ENCODE measurements at places on chromosomes 5 and 9.

DNA sequence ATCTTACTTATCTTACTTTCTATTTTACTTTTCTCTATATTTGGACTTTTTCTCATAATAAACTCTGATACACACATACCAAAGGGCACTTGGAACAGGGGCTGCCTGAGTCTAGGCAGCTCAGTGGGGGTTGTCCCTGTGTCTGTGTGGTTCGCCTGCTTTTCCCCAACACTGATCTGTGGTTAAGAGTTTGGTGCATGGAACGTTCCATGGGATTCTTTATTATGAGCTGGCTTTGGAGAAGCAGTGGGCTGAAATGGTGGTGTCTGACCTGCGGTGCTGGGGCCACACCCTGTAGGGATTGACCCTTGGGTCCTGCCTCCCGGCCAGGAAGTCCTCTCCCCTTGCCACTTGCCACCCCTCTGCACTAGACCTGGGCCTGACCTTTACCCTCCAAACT, 47.4 kb downstream of the ANKRD33B start:
- DNase-seq = no peak

- no peak for DNase-seq
These were observed 1087.9 kb upstream of the NUDT12 start for GRCh38 chr5:104650313-104651055.

DNA sequence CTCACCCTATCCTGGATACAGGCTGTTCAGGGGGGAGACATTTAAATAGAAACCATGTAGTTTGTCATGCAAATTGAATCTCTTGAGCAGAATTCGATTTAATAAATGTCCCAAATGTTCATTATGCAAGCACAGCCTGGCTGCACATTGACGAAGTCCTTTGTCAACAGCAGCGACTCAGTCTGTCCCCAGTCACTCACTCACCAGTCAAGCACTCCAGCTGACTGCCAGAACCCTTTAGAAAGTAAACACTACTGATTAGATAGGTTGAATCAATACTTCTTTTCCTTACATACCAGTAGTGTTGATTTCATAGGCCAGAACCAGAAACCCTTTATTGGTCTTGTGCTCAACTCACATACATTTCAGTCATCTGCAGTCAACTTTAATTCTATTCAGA, 27.5 kb downstream of the CDH6 start:
- no peak for DNase-seq

DNA sequence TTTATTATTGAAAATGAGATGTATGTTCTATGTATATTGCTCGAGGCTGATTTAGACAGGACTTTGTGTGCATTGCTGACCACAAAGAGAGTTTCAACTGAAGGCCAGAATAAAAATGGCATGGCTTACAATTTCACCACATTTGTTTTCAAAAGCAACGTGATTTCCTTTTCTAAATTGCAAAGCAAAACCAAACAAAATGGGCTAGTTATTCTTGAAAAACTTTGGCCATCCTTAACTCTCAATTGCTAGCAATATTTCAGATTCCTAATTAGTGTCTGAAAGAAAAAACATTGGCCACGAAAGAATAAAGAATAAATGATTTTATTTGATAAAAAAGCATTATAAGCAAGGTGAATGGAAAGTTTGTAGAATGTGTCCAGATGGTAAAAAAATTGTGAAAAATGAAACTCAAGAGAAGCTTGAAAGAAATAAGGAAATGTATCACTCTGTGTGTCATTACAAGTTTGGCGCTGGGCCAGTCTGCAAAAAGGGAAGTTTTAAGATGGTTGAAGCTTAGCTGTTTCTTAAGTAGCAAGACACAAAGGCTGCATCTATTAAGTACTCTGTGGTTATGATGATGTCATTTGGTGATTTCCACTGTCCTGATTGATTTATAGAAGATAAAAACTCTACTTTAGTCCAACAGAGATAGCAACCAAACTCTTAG, 89.2 kb upstream of the PRLR start:
- no peak for DNase-seq

DNA sequence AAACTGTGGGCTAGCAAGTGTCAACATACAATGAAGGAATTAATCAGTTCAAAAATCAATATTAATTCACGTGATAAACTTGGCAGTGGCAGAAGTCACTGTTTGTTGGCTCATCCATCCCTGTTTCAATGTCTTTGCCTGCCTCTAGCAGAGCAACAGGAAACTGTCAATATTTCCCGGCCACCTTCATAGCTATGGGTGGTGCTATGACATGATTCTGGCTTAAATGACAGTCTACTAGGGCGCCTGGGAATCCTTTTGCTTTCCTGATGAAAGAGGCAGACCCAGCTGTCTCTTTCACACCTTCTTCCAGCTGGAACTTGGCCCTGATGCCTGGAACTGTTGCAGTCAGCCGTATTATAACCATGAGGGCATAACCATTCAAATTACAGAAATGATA, 72.1 kb upstream of the DNAH5 start:
- no peak for DNase-seq

- DNase-seq = no peak
These were observed 51.1 kb downstream of the GNA14 start for GRCh38 chr9:77597057-77597456.

DNA sequence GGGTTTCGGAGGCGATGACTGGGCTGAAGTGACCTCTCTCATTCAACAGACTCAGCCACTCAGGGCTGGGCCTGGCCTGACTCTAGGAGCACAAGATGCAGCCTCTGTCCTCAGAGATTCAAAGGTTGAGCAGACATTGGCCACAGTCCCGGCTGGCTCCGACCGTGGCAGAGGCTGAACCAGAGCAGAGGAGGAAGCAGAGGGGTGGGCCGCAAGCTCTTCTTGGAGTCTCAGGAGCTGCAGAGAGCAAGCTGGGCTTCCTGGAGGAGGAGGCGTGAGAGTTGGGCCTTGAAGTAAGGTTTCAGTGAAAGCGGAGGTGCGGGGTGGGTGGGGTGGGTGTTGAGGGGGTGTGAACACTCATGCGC, 37.6 kb downstream of the ALG2 start:
- DNase-seq = no peak

DNA sequence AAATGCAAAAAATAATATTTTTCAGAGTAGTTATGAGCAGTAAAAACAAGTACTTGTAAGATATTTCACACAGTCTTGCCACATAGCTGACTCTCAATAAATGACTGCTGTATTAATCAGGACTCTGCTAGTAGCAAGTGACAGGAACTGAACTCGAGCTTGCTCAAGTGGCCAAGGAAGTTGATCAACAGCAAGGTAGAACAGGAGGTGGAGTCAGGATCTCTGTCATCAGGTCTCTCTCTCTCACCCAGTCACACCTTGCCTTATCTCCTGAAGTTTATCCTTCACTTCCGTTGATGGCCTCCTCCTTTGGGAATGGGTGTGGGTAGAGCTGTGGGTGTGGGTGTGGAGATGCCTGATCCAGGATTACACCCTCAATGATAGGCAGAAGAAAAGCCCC, 107.0 kb downstream of the GPBP1 start:
- DNase-seq = no peak

GRCh38 chr9:99852617-99853016, 30.9 kb downstream of the NR4A3 start:
- no peak for DNase-seq

- no peak for DNase-seq
These were observed 144.4 kb upstream of the EFNA5 start for GRCh38 chr5:107815109-107815508.

GRCh38 chr5:34676416-34676815, 20.3 kb downstream of the RAI14 start:
- DNase-seq = no peak

DNA sequence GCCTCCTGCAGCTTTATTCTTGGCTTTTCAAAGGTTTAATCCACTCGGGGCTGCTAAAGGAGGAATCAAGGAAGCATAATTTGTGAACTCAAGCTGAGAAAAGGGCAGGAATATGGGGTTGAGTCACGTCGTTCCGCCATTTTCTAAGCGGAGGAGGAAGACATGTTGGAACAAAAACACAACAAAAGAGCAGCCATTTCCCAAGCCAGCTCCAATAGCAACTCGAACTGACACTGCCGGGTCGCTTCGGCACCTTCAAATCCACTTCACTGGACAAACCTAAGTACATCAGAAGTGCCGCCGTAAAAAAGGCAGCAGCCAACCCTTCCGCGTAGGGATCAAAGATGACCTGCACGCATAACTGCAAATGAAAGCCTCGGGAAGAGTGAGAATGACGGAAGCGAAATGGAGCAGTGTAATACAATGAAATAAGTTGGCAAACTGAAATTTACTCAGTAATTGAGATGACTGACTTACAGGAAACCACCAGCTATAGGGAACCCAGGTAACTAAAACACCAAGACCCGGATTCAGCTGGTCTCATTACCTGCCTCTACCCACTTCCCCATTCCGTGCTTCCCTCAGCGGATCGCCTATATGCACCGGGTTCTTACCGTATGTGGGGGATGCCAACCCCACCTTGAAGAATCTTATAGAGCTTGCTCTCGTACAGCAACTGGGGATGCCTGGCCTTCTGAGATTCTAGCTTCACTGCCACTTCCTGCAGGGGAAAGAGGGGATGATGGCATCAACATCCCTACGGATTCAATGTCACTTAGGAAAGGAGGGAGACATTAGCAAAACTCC, 1.6 kb downstream of the CSNK1A1 start:
- no peak for DNase-seq

GRCh38 chr9:36126016-36126730, 10.4 kb upstream of the GLIPR2 start:
- DNase-seq = no peak

DNA sequence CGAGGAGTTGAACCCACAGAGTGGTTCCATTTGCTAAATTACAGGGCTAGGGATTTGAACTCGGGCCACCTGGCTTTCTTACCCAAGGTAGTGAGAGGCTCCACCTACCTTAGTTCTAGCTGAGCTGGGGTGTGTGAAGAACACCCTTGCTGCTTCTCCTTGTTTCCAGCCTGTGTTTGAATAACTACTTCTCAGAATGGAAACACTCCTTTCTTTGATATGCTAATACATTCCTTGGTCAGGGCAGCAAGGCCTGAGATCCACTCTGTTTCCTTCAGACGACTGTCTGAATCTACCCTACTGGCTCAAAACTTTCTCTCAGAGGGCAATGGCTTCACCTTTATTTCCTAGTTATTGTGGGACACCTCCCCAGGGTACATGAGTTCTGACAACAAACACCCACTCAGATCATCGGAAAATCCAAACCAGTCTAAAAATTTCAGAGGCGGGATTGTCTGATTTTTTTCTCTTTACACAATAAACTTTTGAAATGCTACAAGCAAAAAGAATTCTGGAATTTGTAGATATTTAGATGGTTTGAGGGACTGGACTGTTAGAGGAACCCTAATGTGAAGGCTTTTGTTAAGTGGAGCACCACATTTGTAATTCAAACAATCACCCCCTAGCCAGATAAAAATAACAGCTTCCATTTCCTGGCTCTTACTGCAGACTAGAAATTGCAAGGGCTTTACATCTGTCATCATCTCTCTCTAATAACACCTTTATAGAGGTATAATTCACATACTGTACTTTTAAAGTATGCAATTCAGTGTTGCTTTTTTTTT, 4.0 kb upstream of the ATP6V1G1 start:
- DNase-seq = no peak

GRCh38 chr9:112377684-112378327, 2.1 kb upstream of the HSDL2 start:
- DNase-seq = no peak

DNA sequence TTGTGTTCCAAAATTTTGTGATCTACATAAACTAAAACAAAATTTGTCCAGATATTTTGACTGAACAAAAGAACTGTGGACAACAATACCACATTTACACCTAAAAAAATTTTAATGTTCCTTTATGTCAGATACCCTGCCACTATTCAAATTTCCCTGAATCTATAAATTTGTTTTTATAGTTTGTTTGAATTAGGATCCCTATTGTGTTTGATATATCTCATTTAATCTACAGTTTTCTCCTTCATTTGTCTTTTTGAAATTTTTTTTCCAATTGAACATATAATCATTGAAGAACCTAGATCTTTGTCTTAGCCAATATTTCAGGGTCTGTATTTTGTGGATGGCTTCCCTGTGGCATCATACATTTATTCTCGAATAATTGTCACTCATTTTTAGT, 5.7 kb downstream of the AGGF1 start:
- DNase-seq = no peak

DNA sequence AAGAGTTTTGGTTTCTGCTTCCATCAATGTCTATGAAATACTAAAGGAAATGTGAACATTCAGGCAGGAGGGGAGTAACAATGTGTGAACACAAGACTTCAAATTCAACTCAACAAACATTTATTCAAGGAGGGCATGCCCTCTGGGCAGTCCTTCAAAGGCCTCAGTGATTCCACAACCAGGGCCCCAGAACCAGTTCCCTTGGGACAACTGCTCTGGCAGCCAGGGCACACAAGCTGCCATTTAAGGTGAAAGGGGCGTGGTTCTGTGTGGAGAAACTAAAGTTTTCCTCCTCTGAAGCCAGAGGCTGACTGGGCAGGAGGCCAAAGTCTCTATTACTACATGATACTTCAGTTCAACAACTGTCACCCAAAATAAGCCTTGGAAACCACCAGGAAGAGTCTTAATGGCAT, 3.2 kb downstream of the RBM18 start:
- DNase-seq = no peak

GRCh38 chr5:135304352-135305221, 94.4 kb downstream of the MACROH2A1 start:
- no peak for DNase-seq

DNA sequence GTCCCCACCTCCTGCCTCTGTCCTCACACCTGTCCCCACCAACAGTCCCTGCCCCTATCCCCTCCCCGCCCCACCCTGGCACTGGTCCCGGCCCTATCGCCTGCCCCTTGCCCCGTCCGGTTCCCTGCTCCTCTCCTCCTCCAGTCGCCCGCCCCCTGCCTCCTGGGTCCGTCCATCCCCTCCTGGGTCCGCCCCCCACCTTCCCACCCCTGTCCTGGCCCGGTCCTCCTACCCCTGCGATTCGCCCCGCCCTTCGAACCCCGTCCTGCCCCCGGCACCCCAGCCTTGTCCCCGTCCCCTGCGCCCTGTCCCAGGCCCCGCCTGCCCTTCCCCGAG, 372 bp downstream of the EDF1 start:
- no peak for DNase-seq

DNA sequence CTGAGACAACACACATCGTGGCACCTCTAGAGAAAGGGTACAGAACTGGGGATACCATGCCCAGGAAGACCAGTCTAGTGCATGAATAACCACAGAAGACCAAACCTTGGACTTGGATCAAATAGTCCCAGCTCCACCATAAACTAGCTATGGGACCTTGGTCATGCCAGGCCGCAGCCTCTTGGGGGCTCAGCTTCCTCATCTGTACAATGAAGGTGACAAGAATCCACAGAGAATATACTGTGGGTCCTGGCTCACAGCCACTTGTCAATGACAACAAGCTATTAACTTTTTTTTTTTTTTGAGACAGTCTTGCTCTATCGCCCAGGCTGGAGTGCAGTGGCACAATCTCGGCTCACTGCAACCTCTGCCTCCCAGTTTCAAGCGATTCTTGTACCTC, 3.9 kb downstream of the KYAT1 start:
- DNase-seq = no peak

GRCh38 chr5:75053304-75054133, 1.2 kb upstream of the GCNT4 start:
- DNase-seq = no peak

Data from cortex of kidney (tissue), 1 donor.